H4 (cell line): ENCODE measurements at places on chromosomes 4 and X. TPM values are rescaled to one million over a fixed set of nuclear protein-coding genes. Genes with fewer than 3 reads are reported as not detected.

The NAP1L2 gene
- total RNA-seq: 19.0 and 19.1 TPM in 2 replicates

The ZNF81 gene
- 1.5 and 2.3 TPM in 2 replicates for total RNA-seq

The TEX13C gene
- total RNA-seq: 0.08 and 0.14 TPM in 2 replicates

The SRP72 gene
- total RNA-seq: 51.1 and 69.6 TPM in 2 replicates

The KIAA1210 gene
- total RNA-seq: 0.04 TPM in 1 of 2 replicates, not detected in the other

The C4orf46 gene
- total RNA-seq: 19.0 and 29.8 TPM in 2 replicates

The SPANXA1 gene
- total RNA-seq: 17.0 TPM in 1 of 2 replicates, not detected in the other

The KIF4A gene
- 37.5 TPM in 2 replicates for total RNA-seq

The RBM47 gene
- 5.2 and 8.3 TPM in 2 replicates for total RNA-seq

DNA sequence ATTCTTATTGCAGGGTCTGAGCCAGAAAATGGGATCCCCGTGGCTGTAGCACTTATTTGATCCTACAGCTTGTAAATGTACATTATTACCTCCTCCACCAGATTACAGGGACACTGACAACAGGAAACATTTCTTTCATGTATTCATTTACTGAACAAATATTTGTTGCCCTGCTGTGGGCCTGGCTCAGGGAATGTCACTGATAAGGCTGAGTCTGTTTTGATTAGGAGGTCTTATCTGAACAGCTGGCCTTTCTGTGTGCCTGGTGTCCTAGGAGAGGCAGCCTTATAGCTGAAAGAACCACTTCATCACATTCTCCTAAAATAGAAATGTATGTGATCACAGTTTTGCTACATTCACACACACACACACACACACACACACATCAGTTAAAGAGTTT is 45.5 kb upstream of the PROM1 start:
- no peak for DNase-seq

DNA sequence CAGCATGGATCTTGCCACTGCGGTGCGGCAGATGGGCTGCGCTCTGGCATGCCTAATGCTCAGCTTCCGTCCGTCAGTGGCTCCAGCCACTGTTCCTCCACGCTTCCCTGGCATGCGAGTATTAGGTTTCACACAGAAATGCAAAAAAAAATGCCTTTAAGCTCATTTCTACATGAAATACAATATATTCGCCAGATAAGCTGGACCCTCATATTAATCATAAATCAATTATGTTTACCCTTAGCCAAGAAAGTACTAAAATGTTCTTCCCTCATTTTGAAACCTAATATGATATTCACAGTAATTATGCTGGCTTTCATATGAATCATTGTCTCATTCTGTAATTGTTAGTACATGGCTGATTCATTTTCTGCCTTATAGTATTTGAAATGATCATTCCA is 115.5 kb upstream of the FAM241A start:
- DNase-seq: no peak

GRCh38 chrX:2767631-2768455 is 16.0 kb downstream of the XG start:
- DNase-seq: peak; percentile 16

DNA sequence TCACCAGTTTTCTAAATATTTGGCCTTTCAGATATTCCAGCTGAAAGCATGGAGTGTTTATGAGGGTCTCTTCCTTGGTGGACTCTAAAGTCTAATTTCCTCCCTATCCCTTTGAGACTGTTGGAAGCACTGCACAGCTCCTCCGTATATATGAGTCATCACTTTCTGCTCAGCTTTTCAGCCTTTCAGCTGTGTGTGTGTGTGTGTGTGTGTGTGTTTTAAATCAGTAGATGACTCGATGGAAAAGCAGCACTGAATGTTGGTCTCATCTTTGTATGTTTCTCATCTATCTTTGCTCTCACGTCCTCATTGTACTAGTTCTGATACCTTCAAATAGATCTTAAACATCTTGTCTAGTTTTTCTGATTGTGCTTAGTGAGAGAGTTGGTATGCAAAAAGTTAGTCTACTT is 81.6 kb downstream of the ZFX start:
- DNase-seq: peak; percentile 81

- no peak for DNase-seq
These were observed 28.8 kb downstream of the ASIC5 start for GRCh38 chr4:155837203-155837796.

DNA sequence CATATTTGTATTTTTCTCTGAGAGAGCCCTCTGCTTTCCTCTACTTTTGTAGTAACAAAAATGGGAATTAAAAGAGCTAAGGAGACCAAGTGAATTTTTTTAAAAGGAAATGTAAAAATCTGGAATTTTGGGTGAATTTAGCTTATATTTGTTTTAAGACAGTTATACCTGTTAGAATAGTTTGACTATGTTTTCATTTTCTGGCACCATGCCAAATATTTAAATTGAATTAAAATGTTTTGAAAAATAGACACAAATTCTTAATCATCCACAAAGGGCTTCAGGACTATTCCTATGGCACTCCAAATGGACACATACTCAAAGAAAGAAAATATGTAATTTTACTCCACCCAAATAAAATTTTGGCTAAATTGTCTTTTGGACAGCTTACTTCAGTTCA is 209.6 kb downstream of the SH3BGRL start:
- no peak for DNase-seq

- no peak for DNase-seq
These were observed 390.1 kb downstream of the ADAM29 start for GRCh38 chr4:175308236-175308635.

DNA sequence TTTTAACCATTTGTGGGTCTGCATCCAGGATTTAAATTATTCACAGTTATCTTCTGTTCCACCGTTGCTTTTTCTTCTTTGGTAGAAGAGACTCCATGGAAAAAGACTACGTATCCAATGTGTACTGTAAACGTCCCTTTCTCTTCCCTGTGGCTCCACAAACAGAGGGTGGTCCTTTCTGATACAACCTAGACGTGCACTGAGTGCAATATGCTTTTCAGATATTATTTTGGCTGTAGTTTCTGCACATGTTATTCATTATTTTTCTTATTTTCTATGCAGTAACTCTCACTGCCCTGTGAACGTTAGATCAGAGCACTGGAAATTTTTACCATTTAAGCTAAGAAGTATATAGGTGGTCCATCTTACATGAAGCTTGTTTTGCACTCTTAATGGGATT is 72.7 kb downstream of the SHISA3 start:
- DNase-seq: no peak

DNA sequence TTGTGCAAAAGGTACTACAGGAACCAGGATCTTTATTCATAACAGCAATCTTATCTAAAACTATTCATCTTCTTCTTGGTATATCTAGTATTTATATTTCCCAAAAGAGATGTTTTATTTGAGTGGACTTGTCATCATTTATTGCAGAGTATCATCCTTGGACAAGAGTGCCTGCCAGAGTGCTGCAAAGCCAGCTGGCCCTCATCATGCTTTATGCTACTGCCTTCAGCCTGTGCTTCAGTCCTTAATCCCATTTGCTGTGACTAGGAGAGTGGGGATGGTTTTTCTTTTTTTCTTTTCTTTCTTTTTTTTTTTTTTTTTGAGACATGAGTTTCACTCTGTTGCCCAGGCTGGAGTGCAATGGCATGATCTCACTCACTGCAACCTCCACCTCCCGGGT is 33.5 kb upstream of the ELF2 start:
- no peak for DNase-seq

GRCh38 chr4:19135895-19136633 is 1114.5 kb upstream of the LCORL start:
- DNase-seq: no peak

DNA sequence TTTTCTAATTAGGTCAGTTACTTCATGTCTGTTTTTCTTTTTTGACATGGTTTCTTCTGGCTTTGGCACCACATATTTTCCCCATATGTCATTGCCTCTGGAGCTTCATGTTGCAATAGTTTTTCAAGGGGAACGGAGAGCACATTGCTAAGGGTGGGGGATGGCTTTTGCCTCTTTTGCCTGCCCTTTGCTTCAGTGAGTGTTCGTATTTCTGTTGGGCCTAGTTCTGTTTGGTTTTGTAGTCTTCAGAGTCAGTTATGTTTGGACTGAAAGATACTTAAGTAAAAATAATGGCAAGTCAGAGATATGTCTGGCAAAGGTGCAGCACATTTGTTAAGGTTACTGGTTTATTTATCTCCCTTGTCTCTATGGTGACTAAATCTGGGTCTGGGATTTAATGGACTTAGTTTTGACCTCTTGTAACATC is 29.1 kb downstream of the FHL1 start:
- DNase-seq: peak; percentile 78

DNA sequence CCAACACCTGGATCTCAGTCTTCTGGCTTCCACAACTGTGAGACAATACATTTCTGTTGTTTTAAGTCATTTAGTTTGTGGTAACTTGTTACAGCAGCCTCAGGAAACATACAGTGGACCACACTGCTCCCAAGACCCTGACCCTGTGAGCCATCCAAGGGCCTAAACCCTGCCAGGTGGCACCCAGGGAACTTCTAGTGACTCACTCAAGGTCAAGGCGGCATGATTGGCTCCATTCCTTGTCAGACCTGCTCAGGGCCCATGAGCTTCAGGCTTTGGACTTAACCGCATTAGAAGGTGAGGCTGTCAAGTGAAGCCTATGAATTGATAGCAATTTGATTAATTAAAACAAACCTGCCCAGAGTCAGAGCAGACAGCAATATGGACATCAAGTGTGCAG is 165.7 kb upstream of the MAMLD1 start:
- no peak for DNase-seq

- DNase-seq: no peak
These were observed 93.9 kb downstream of the CEP44 start for GRCh38 chr4:174377613-174378012.

- DNase-seq: no peak
These were observed 775.3 kb upstream of the HS3ST1 start for GRCh38 chr4:12203945-12204344.

DNA sequence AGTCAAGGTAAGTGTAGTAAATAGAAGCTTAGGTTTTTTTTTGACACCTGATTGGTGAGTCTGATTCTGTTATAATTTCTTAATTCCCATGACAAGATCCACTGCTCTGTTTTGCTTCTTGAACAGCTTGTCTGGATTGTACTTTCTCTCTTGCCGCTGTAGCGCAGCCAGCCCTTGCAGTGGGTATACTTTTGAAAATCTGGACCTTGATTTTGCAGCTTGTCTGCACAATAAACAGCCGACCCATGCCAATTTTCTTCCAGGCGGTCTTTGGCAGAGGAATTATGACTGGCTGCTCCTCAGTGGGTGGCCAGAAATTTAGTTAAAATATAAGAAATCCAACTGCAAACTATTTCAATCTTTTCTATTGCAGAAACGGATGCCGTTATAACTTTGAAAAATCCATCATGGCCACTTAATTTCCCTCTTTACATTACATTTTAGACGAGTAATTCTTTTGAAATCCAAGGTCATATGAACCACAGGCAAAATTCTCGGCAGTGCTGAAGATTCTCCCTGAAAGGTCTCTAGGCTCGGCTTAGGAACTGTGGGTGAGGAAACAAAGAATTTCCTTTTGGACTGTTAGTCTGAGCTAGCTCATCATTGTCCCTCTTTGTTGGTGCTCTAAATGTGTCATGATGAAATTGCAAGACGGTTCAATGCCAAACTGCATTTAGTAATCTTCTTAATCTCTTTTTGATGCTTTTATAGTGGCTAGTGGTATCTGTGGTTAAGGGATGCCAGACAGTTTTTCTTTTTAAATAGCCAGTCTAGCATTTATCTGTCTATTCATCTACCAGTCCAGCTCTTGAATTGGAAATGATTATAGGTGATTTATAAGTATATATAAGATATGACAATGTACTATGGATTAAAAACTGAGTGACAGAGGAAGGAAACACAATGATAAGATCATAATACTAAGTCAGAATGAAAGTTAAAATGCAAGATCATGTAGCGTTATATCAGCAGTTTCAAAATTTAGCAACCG is 31.5 kb upstream of the PTTG2 start:
- DNase-seq: no peak

GRCh38 chrX:101605146-101605545 is 12.7 kb downstream of the ARMCX6 start:
- DNase-seq: peak; percentile 37

DNA sequence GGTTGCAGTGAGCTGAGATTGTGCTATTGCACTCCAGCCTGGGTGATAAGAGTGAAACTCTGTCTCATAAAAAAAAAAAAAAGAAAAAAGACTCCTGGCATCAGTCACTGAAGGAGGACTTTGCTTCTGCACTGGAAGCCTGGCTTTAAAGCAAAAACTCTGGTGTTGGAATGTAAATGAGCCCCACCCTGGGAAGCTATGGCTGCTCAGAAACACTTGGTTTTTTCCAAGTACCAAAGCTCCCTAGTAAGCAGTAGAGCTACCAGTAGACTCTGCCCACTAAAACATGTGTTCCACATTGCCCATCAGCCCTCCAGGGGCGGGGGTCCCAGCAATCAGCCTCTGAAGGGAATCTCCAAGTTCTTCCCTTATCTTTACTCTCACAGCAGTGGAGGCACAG is 154.4 kb downstream of the SHROOM3 start:
- DNase-seq: peak; percentile 31

- no peak for DNase-seq
These were observed 11.3 kb downstream of the QDPR start for GRCh38 chr4:17500574-17500973.

DNA sequence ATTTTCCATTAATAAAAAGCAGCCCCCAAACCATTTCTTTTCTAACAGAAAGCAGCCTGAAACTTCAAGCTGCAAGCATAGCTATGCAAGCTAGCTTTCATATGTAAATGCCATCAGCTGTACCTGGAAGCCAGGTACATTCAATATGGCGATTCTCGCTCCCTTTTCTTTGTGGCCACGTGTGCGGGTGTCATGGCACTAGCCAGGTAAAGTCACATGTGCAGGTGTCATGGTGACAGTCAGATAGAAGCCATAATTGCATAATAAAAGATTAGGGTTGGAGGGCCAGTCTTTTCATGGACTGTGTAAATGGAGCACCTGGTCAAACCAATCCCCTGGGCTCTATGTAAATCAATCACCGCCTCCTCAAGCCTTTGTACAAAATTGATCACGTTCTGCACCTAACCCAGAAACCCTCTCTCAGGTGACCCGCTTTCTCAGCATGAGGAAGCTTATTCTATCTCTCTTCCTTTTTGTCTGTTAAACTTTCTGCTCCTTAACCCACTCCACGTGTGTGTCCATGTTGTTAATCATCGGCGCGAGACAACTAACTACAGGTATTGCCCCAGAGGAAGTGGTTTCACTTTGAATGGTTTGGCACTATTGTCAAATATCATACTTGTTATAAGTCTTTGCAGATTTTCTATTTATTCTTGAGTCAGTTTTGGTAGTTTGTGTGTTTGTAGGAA is 18.0 kb upstream of the RHOXF2 start:
- DNase-seq: no peak

DNA sequence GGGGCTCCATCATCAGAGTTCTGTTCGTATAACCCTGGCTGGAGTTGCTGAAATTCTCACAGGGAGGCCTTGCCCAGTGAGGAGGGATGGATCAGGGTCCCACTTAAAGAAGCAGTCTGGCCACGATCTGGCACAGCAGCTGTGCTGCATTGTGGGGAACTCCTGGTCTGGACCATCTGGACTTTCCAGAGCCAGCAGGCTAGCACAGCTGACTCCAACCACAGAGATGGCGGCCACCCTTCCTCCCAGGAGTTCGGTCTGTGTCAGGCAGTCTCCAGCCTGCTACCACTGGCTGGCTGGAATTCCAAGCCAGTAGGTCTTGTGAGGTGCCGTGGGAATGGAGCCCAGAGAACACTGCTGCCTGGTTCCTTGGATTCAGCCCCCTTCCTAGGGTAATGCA is 62.0 kb downstream of the SLAIN2 start:
- DNase-seq: no peak

GRCh38 chr4:43014256-43014655 is 121.7 kb downstream of the GRXCR1 start:
- no peak for DNase-seq
